ENCODE measurements at places on chromosomes 5 and 9.
A peak's percentile ranks its signal among the peaks of the same experiment; 100 is the strongest.

GRCh38 chr9:33114746-33115145, 38.3 kb upstream of the SMU1 start:
- DNase-seq = no peak

- DNase-seq = no peak
Measured at GRCh38 chr9:137058521-137059234, 4.8 kb upstream of the ENTPD2 start.

DNA sequence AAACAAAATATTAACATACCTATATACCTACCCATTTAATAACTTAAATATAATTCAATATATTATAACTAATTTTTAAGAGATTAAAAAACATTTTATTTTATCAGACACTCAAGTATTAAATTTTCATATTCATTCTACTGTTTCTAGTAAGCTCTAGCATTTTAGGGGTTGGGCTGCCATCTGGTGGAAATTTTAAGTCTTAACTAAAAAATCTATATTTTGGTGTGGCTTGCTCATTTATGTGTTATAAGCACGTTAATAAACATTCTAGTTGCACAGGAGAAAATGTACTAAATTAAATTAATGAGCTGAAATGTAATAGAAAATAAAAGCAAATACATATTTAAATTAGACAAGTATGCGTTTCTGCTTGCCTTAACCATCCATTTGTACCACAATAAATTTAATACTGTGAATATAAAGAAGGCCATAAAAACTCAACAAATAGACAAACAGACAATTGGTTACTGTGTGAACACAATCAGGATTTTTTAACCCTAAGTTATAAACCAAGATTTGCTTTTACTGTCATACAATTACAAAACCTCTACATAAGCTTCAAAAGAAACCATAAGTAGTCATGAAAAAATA, 1728.3 kb upstream of the CDH9 start:
- DNase-seq = peak; percentile 85

GRCh38 chr5:125006011-125006685, 259.7 kb upstream of the ZNF608 start:
- peak; percentile 46 for DNase-seq

- DNase-seq = no peak
Measured at GRCh38 chr5:140551872-140552271, 4.4 kb downstream of the EIF4EBP3 start.

- DNase-seq = no peak
Measured at GRCh38 chr5:90488791-90489190, 14.1 kb downstream of the POLR3G start.

DNA sequence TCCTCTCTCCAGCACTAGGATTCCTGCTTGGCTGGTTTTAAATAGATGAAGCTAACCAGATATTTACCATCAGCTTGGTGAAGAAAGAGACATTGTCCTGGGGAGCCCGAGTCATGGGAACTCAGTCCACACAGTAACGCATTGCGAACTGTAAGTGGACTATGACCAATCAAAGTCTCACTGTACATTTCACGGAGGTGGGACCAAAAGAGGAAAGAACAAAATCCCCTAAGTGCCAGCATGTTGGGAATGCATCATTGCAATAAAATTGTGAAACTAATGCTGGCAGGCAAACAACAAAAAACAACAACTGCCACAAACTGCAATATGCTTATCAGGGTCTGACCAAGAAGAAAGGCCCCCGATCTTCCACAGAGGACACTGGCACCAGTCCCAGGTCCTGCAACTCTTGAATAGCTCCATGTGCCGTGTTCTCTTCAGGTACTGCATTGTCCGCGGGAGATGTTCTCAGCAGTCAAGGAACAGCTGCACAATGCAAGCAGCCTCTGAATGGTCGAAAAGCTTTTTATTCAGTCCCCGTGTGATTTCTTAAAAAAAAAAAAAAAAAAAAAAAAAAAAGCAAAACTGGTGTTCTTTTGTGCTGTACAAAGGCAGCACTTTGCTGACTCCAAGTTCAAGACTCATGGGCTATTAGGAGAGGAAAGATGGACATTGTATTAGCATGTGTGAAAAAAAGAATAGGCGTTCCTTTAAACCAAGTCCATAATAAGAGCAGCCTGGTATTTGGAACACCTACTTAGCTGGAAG, 38.1 kb downstream of the SEMA6A start:
- DNase-seq = no peak

GRCh38 chr9:12640866-12641636, 52.1 kb upstream of the TYRP1 start:
- peak; percentile 88 for DNase-seq

DNA sequence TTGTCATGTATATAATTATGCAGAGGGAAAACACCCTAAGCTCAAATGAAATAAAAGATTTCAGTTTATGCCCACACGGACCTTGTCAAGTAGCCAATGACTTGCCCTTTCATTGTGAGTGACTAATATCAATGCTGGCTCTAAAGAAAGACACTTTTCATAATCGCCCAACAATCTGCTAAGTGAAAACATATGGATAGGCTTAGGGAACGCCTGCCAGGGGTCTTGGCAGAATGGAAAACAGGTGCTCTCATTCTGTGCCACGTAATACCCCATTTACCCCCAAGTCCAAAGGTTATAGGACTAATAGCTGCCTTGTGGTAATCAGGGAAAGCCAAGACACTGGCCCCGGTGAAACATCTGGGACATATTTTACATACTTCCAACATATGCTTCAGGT, 157.7 kb downstream of the SLF1 start:
- no peak for DNase-seq

DNA sequence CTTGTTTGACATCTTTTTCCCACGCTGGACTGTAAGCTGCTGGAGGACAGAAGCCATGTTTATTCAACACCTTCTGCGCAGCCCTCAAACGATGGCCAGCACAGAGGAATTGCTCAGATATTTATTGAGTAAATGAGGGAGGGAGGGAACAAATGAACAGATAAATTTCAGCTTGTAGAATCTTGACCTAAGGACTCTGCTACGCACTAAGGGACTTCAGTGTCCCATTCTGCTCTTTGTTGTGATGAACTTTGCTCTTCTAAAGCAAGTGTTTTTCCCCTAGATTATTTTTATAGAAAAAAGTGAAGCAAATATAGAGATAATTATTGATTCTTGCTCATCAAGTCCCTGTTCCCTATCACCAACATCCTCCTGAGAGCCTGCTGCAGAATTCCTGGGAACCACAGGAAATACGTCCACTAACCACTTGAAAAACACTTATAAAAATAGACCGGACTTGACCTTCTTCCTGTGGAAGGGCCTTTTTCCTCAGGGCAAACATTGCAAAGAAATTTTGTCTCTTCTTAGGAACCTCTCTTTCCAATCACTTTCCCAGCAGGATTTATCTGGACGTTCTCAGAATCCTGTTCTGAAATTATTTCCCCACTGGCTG, 54.9 kb downstream of the FGF1 start:
- DNase-seq = no peak

DNA sequence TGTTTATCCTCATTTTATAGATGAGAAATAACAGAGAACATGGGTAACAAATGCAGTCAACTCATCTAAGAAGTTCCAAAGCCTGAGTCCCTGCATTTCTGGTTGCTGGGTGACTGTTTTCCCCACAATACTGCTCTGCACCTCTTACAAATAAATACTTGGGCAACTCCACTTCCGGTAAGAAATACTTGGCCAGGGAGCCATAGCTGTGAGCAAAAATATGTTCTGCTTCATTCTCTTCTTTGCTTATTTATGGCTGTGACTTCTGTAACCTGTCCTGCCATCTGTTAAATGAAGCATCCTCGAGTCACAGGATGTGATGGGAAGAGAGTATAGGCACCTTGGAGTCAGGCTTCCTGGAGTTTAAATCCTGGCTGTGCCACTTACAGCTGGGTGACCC, 49.9 kb downstream of the GDNF start:
- no peak for DNase-seq

- no peak for DNase-seq
Measured at GRCh38 chr9:111190347-111190746, 139.7 kb downstream of the OR2K2 start.

- no peak for DNase-seq
Measured at GRCh38 chr5:67971223-67971830, 244.2 kb upstream of the PIK3R1 start.

- no peak for DNase-seq
Measured at GRCh38 chr5:127599320-127599719, 49.6 kb upstream of the CTXN3 start.

- no peak for DNase-seq
Measured at GRCh38 chr5:173016598-173017046, 33.1 kb downstream of the ATP6V0E1 start.

DNA sequence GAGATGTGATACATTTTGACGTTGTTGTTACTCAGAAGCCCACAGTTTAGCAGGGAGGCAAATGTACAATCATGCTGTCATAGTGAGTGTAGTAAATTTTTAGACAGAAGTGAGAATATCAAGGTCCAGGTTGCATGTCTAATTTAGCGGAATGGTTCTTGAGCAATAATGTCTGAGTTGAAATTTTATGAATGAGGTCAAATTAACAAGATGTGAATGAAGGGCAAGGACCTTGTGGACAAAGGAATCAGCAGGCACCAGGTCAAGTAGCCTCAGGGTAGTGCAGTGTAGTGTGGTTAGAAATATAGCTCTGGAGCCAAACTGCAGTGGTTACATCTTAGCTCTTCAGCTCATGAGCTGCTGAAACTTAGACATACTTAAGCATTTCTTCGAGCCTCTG, 36.2 kb downstream of the TNFSF8 start:
- DNase-seq = no peak

DNA sequence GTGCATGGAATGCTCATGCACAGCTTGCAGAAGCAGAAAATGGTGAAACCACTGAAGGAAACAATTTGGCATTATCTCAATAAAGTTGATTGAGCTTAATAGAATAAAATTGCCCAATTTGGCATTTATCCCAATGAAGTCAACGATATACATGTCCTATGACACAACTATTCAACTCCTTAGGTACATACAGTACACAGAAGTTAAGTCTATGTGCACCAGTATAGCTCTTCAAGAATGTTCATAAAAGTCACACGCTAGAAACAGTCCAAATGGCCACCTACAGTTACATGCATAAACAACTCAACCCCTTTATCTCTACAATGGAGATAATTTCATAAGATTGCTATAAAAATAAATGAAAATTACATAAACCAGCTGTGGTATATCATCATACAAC, 184.5 kb downstream of the DENND1A start:
- DNase-seq = no peak

- DNase-seq = no peak
Measured at GRCh38 chr9:129677456-129677855, 12.0 kb downstream of the PRRX2 start.

- no peak for DNase-seq
Measured at GRCh38 chr5:91145333-91145620, 237.8 kb downstream of the ARRDC3 start.

- no peak for DNase-seq
Measured at GRCh38 chr5:125152044-125152443, 405.6 kb upstream of the ZNF608 start.

DNA sequence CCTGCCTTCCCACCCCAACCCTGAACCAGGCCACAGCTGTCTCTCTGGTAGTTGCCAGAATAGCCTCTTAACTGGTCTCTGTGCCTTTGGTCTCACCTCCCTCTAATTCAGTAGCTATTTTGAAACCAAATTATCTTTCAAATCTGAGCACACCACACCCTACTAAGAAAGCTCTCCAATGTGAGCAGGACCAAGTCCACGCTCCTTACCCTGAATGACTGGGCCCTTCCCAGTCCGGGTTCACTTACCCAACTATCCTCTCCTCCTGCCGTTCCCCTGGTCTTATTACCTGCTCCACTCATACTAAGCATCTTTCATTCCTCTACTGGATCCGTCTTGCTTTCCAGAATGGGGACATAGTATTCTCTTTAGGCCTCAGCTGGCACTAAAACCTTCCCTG, 16.8 kb downstream of the ANKH start:
- no peak for DNase-seq

- no peak for DNase-seq
Measured at GRCh38 chr5:61647672-61648071, 315.6 kb downstream of the ZSWIM6 start.

- DNase-seq = no peak
Measured at GRCh38 chr5:42950116-42950455, 90.0 kb downstream of the ANXA2R start.

GRCh38 chr9:137606005-137606621, 627 bp downstream of the ARRDC1 start:
- DNase-seq = no peak

- no peak for DNase-seq
Measured at GRCh38 chr5:56482363-56482762, 249.2 kb upstream of the ANKRD55 start.

- no peak for DNase-seq
Measured at GRCh38 chr5:5309645-5310044, 112.8 kb upstream of the ICE1 start.

- peak; percentile 45 for DNase-seq
Measured at GRCh38 chr5:55535199-55535905, 588 bp upstream of the PLPP1 start.

GRCh38 chr9:114449236-114449635, 56.0 kb downstream of the WHRN start:
- DNase-seq = peak; percentile 50

- no peak for DNase-seq
Measured at GRCh38 chr5:55211184-55211874, 15.8 kb downstream of the MCIDAS start.

- DNase-seq = no peak
Measured at GRCh38 chr5:53407373-53407772, 73.1 kb upstream of the FST start.

GRCh38 chr5:144453753-144454152, 283.1 kb downstream of the KCTD16 start:
- no peak for DNase-seq

- DNase-seq = peak; percentile 95
Measured at GRCh38 chr9:89675058-89675742, 70.4 kb downstream of the GADD45G start.

DNA sequence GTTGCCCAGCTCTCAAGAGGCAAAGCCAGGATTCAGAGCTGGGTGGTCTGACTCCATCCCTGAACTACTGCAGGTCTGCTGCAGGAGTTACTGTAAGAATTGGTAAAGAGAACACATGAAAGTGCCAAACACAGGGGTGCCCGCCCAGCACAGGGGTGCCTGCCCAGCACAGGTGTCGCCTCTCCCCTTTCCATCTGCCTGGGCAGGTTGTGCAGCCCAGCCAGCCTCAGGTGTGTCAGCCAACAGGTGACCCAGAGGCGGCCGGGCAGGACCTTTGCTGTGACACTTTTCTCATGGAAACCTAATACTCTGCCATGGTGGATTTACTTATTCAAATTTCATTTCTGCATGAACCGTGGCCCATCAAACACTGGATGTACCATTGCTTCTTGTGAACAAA, 289.7 kb upstream of the IRX4 start:
- no peak for DNase-seq

All from NCI-H1105 treated with DMSO at 0.1 percent for 48 hours (cell line).